Erythroblast (primary cell): ENCODE measurements at places on chromosomes 7 and 10.

DNA sequence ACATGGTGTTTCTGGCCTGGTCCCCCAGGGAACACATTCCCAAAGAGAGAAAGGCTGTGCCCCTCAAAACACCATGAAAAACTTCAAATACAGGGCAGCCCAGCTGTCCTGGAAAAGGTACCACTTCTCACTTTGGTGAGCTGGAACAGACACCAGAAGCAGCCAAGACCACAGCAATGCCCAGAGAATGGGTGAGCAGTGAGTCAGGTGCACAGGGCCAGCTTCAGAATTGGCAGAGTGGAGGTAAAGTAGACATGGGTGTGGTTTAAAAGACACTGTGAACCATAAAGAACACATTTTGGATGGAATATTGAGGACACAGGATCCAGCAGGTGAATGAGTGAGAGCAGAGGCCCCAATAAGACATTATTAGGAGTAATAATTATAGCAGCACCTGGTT is 51.3 kb downstream of the FAM13C start:
- no peak for DNase-seq

GRCh38 chr10:80443531-80443974 is 10.6 kb upstream of the TSPAN14 start:
- DNase-seq = peak; percentile 78

GRCh38 chr10:86936661-86937501 is 20.5 kb downstream of the MMRN2 start:
- DNase-seq = no peak

DNA sequence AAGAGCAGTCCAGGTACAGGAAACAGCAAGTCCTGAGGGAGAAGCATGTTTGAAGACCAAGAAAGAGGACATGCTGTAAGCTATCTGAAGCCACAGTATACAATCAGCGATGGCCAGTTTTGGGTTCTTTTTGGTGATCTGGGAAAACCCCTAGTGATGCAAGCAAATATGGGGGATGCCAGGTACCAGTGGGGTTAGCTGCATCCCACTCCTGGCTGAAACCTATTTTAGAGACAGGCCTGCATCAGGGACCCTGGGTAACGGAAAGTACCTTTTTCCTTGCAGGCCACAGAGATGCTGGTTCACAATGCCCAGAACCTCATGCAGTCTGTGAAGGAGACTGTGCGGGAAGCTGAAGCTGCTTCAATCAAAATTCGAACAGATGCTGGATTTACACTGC is 32.9 kb downstream of the AP3M1 start:
- no peak for DNase-seq

- DNase-seq = no peak
These were observed 14.5 kb downstream of the AKR1B1 start for GRCh38 chr7:134444198-134444960.

DNA sequence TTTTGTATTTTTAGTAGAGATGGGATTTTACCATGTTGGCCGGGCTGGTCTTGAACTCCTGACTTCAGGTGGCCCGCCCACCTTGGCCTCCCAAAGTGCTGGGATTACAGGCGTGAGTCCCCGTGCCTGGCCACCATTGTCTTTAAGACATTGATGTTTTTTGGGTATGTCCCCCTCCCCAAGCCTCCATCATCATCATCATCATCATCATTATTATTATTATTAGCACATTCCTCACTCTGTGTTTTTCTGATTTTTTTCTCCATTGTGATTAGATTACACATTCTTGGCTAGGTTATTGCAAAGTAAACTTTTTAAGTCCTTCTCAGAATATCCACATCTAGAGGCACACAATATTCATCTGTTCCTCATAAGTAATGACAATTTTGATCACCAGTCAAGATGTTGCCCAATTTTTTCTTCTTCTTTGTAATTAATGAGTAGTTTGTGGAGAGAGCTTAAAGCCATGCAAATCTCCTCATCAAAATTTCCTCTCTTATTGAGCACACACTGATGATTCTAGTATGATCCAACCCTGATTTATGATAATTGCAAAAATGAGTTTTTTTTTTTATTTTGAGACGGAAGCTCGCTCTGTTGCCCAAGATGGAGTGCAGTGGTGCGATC is 47.5 kb downstream of the EPC1 start:
- no peak for DNase-seq

- DNase-seq = peak; percentile 28
These were observed 11.4 kb downstream of the NPVF start for GRCh38 chr7:25216837-25217236.

GRCh38 chr7:1404898-1405548 is 54.2 kb downstream of the MICALL2 start:
- DNase-seq = no peak

- DNase-seq = peak; percentile 39
These were observed 60.2 kb downstream of the CCDC71L start for GRCh38 chr7:106600569-106601373.

GRCh38 chr10:74025380-74025978 is 27.6 kb downstream of the VCL start:
- DNase-seq = no peak

DNA sequence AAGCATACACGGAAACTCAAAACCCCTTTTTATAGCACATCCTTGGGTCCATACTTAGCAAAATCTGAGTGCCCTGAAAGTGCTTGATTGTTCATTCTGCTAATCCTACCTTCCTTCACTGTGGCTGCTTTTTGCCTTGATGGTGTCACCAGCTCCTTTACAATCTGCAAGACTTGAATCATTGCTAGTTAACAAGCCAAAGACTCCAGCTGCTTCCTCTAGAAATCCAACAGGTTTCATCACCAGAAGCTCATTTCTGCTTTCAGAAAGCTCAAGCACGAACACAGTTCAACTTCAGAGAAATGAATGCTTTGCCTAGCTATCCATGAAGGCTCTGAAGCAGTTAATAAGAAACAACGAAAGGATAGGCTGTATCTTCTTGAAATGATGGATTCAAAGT is 38.0 kb downstream of the USP6NL start:
- DNase-seq = no peak

GRCh38 chr7:154427533-154427932 is 375.3 kb downstream of the DPP6 start:
- no peak for DNase-seq

GRCh38 chr10:88911116-88911515 is 31.1 kb downstream of the STAMBPL1 start:
- DNase-seq = no peak

DNA sequence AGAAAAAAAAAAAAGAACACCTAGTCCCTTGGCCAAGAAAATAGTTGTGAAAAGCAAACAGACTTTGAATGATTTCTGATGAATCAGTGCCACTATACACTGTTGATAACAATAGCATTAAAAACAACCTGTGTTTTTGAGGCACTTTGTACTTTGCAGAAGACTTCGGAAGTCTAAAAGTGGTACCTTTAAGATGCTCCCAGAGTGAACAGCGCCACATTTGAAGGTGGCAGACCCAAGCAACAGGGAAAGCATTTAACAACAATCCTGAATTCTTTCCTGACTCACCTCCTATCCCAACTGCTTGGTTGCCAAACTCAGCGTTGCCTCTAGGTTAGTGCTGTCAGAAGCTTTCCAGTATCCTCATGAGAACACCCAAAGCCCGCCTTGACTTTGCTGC is 102.5 kb upstream of the CCDC6 start:
- no peak for DNase-seq

DNA sequence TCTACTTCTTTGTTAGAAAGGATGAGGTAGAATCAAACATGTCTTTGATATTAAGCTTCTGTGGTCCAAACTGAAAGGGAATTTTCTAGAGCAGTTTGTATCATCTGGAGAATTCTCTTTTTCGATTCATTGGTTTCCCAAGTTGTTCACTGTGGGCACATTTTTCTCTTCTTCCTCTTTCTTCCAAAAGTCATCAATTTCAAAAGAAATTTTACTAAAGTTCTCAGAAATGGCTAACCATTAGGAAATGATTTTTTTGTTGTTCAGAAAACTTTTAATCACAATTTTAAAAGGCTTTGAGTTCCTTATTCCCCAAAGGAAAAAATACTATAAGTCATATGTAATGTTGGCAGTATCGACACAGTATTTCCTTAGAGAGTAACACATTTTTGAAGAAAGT is 28.3 kb upstream of the CCDC6 start:
- no peak for DNase-seq

DNA sequence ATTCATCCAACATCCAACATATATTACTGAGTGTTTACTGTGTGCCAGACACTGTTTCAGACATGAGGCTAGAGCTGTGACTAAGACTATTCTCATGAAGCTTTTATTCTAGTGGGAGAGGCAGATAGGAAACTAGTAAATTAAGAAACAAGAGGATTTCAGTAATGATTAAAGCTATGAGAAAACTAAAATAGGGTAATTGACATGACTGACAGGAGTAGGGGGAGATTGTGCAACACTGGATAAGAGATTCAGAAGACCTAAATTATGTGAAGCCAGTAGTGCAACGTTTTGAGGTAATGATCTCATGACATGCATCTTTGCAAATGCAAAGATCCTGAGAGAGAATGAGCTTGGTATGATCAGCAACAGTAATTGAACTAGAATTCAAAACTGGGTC is 48.6 kb upstream of the MKLN1 start:
- no peak for DNase-seq

GRCh38 chr10:104259999-104260774 is 5.5 kb downstream of the GSTO1 start:
- no peak for DNase-seq

DNA sequence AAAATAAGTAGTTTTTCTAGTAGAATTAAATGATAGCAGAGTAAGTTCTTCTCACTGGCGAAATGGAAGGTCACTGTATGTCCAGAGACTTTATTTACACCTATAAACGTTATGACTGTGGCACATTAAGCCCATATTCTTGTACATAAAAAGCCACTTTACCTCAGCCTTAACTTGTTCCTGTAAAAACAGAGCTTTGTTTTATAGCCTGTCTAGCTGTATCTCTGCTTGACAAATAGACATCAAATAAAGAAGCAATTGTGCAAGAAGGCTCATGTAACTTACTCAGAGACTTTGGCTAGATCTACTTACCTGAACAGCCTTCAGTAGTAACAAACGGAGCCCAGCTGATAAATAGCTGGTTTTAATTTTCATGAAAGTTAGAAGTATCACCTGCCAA is 324.1 kb upstream of the BMPER start:
- DNase-seq = no peak

DNA sequence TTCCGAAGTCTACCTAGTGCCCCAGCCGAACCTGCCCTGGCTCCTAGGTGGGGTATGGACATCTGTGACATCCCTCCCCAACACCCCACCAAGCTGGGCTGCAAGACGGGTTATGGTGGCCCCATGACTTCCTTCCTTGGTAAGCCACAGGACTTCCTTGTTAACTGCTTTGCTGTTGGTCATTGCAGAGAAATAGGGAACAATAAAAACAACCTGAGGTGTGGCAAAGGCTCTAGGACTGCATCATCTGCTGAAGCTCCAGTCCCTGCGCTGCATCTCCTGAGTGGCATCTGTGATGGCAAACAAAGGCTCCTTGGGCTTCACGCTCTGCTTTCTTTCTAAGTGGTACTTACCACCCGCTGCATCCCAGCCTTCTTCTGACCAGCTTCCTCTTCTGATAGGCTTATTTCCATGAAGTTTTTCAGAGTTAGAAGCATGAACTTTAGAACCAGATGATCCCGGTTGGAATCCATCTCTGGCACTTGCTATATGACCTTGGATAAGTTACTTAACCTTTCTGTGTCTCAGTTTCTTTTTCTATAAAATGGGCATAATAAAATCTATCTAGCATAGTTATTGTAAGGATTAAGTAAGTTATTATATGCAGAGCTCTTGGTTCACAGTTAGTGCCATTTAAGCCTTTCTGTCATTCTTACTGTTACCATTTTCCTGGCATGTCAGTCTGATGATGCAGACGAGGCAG is 216.8 kb downstream of the RPS24 start:
- no peak for DNase-seq

DNA sequence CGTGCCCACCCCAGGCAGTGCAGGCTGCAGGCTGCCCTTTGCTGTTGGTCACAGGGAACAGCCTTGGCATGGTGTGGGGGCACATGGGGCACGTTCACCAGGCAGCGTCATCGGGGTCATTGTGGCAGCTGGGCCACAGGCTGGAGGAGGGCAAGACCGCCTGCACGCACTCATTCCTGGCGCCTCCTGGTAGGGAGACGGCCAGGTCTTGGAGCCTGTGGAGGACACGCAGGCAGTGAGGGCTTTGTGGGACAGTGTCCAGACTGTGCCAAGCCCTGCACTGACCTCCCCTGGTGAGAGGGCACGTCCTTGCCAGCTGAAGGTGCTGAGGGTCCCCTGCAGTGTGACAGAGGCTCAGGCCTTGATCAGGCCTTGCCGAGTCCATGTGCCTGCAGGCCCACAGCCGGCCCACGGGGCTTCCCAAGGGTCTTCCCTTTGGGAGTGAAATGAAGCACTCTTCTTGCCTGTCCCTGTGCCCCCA is 76.4 kb downstream of the NKX6-2 start:
- no peak for DNase-seq

- DNase-seq = no peak
These were observed 1.3 kb upstream of the HIP1 start for GRCh38 chr7:75739796-75740672.

DNA sequence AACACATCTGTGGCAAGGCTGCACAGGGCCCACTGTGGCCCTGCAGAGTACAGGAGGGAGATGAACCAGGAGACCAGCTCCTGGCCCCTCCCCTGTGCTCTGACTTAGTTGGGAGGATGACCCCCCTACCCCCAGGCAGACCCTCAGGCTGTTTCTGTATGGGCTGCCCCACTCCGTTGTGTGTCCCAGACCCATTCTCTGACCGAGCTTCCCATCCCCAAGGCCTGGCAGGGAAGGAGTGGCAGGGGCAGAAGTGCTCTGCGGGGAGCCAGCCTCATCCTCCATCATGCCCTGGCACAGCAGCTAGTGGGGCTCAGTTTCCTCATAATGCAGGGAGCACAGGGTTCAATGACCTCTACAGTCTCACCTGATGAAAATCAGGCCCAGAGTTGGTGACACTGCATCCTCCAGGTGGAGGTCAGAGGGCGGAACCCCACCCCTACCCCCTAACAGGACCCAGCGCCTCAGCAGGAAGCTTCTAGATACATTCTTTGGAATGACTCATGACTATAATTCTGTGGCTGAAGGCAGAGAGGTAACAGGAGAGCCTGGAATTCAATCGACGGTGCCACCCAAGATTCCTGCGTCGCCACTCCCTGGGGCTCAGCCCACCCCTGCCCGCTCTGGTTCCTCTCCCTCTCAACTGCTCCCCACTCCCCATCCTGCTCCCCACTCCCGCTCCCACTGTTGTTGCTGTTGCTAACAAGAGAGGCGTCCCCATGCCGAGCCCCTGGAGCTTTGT is 18.2 kb downstream of the PODXL start:
- no peak for DNase-seq

DNA sequence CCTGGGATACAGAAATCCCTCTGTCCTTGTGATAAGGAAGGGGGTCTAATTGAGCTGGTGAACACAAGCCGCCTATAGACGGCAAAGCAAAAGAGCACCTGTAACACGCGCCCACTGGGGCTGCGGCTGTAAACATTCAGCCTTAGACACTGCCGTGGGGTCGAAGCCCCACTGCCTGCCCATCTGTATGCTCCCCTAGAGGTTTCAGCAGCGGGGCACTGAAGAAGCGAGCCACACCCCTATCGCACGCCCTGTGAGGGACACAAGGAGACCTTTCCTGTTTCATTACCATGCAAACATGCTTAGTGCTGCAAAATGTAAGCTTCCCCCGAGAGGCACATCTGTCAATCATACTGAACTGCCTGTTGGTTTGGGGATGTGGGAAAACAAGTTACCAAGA is 82.1 kb downstream of the NRP1 start:
- DNase-seq = no peak
